ENCODE measurements at places on chromosomes 12 and 14.

- DNase-seq, result no peak
Observed at GRCh38 chr14:78917462-78917861, 747.3 kb downstream of the NRXN3 start.

- DNase-seq, result no peak
Observed at GRCh38 chr14:53509276-53510244, 356.4 kb upstream of the DDHD1 start.

DNA sequence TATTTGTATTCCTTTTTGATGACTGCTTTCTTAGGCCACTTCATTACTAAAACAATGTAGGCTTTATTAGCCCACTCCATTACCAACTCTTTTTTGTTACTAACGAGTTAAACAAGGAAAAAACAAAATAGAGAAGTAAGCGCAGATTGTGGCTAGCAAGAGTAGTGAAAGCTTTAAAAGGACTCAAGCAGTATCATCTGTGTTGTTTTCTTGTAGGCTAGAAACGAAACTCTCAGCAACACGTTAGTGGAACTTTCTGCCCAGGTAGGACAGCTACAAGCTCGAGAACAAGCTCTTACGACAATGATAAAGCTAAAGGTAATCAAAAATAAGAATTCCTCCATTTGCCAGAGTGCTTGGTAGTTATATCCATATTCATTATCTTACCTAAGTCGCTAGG lies 11.1 kb downstream of the CCDC62 start:
- DNase-seq, result no peak

GRCh38 chr14:93322929-93323599 lies 9.8 kb downstream of the BTBD7 start:
- no peak for DNase-seq

DNA sequence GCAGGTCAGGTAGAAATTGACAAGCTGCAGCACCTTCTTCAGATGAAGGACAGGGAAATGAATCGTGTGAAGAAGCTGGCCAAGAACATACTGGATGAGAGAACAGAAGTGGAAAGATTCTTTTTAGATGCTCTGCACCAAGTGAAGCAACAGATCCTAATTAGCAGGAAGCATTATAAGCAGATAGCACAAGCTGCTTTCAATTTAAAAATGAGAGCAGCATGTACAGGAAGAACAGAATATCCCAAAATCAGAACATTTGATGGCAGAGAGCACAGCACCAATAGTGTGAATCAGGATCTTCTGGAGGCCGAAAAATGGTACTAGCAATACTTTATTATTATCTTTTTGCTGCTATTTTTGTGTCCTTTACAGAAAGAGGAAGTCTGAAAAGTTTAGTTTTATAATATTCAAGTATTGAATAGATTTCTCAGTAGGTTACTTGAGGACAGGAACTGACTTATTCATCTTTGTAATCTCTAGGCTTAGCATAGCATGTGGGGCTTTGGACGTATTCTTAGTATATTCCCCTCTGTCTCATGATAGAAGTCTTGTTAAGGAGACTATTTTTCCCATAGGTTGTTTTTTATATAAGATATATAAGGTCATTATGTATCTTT lies 30.8 kb downstream of the BBOF1 start:
- no peak for DNase-seq
